ENCODE measurements at places on chromosomes 3 and 15.

GRCh38 chr3:194337965-194338753 is 13.0 kb downstream of the CPN2 start:
- DNase-seq = no peak

GRCh38 chr15:61936528-61937195 is 123.6 kb downstream of the VPS13C start:
- DNase-seq = no peak

DNA sequence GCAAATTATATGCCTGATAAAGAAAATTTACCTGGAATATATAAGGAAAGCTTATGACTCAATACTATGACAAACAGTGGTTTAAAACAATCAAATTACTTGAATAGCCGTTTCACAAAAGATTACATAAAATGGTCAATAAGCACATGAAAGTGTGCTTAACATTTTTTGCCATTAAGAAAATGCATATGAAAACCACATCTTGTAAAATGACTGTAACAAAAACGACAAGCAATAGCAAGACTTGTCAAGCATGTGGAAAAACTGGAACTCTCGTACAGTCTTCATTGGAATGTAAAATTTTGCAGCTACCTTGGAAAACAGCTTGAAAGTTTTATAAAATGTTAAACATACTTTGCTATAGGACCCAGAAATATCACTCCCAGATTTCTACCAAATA is 1110.3 kb downstream of the NAALADL2 start:
- no peak for DNase-seq

DNA sequence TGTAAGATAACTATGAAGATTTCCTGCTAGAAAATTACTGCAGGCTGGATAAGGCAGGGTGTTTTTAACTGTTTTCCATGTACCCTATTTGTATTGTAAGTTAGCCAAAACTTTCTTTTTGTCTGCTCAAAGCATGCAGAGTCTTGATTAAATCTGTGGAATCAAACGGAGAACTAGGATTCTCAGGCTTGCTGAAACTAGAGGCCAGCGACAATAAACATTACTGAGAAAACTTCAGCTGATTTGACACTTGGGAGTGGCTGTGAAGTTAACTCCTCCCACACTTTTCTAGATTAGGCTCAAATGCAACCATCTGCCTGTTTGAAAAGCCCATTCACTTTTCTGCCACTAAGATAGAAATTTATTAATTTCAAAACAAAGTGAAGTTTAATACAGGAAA is 153.2 kb upstream of the FRMD4B start:
- no peak for DNase-seq

DNA sequence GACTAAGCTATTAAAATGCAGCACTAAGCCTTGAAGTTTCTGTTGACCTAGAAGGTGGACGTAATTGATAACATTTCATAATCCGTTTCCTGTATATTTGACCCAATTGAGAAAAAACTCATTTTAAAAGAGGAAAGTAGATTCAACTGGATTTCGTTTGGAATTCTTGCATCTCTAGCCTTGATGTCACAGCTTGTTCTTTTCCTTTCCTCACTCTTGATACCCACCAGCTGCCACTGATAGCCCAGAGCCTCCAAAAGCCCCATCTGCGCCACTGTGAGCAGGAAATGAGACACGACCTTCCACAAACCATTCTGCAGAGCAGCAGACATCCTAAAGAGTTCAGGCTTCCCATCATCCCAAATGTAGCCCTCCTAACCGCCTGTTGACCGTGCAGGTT is 61.8 kb downstream of the FOXB1 start:
- DNase-seq = no peak

- DNase-seq = no peak
Measured at GRCh38 chr3:69108811-69109210, 13.6 kb downstream of the LMOD3 start.

DNA sequence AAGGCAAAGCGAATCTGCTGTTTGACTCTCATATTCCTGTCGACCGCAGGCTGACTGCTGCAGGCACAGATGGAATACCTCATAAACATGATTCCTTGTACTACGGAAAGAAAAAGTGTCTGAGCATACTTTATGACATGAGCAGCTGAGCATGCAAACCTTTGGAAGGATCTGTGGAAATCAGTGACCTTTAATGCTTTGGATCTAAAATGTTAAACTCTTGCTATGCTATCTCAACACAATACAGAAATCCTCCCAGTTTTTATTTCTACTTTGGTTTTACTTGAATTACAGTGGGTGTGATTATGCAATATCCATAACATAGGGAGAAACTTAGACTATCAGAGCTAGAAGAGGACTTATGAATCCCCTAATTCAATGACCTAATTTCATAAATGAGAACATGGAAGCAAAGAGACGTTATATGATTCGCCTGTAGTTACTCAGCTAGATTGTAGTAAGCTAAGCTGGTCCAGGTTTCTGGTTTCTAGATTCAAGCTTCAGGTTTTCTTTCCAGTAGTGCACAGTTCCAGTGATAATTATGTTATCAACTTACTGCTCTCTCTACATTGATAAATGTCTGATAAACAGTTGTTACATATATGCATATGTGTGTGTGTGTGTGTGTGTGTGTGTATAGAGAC is 127.6 kb upstream of the GBE1 start:
- DNase-seq = no peak

DNA sequence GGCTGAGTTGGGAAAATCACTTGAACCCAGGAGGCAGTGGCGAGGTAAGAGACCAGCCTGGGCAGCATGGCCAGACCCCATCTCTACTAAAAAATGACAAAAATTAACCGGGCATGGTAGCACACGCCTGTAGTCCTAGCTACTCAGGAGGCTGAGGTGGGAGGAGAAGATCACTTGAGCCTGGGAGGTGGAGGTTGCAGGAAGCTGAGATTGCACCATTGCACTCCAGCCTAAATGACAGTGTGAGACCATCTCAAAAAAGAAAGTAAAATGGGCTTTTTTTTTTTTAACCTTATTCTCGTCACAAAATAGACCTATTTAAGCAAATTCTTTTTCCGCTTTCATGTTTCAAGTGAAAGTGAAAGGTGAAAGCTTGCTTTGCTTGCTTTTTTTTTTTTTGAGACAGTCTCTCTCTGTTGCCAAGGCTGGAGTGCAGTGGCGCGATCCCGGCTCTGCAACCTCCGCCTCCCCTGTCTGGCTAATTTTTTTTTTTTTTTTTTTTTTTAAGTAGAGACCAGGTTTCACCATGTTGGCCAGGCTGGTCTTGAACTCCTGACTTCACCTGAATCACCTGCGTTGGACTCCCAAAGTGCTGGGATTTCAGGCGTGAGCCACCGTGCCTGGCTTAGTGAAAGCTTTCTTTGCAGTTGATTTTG is 3.6 kb downstream of the PDIA3 start:
- no peak for DNase-seq

DNA sequence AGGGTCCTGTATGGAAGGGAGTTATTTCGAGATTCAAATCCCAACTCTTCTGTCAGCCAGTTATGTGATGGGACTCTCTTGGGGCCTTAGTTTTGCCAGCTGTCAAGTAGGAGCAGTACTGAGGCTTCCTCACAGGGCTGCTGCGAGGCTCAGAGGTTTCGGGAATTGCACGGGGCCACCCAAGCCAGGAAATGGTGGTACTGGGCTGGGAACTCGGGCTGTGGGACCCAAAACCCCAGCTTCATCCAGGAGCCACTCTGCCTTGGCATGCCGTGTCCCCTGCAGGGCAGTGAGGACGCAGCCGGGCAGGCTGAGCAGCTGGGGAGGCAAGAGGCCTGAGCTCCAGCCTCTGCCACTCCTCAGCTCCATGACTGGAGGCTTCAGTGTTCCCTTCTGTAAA is 118.6 kb downstream of the ETFA start:
- DNase-seq = no peak

GRCh38 chr3:8529181-8529637 is 27.6 kb downstream of the LMCD1 start:
- no peak for DNase-seq

DNA sequence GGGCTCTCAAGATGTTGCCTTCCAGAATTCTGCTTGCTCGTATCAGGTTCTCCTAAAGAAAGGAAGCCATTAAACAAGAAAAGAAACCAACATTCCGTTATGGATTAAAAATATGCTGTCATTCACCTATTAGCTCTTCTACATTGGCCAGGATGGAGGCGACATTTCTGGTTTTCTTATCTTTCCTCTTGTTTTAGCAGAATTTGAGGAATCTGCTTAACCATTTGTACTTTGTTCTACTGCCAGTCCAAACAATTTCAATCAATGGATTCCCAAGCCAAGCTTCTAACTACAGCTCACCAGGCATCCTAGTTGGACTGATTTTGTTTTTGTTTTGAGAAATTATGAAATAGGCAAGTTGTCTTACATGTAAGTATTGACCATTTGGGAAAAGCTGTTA is 164.6 kb upstream of the TSC22D2 start:
- no peak for DNase-seq

DNA sequence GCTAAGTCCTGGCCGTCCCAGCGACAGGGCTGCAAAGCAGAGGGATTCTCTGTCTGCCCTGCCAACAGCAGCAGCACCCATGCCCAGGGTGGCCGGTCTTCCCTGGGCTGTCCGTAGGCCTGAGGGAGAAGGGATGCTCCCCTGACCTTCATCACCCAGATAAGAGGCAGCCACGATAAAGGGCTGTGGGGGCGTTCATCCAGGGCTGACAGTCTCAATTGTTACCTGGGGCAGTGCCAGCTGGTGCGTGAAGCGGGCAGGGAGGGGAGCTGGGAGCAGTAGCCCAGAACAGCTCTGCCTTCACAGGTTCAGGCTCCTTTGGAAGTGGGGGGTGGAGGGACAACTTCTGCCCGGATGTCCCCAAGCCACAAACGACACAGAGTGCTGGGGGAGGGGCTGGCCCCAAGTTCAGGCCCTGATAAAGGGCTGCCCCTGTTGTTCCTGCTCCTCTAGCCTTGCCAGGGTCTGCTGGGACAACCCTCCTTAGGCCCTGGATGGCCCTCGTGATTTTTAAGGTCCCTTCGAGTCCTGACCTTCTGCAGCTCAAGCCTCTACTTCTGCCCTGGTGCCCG is 94.7 kb downstream of the RAB11A start:
- DNase-seq = no peak

- DNase-seq = no peak
Measured at GRCh38 chr15:70017801-70018200, 79.9 kb downstream of the TLE3 start.

DNA sequence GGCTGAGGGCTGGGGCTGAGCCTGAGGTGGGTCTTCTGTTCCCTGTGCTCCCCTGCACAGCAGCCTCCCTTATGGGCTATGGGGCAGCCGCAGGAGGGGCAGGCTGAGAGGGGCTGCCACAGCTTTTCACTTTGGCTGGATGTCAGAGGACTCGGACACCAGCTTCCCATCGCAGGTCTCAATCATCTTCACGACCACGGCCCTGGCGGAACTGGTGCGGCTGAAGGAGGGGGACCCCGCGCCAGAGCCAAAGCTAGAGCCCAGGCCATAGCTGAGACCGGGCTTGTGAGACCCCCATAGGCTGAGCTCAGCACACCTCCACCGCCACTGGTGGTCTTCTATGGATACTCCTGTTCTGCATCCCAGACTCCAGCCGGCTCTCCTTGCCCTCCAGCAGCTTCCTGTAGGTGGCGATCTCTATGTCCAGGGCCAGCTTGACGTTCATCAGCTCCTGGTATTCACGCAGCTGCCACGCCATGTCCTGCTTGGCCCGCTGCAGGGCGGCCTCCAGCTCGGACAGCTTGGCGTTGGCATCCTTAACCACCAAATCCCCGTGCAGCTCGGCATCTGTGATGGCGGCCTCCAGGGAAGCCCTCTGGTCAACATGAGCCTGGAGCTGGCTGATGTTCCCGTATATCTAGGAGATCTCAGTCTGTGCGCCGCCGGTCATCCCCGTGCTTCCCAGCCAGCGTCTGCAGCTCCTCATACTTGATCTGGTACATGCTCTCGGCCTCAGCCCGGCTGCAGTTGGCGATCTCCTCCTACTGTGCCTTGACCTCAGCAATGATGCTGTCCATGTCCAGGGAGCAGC is 181.7 kb upstream of the SYNPR start:
- no peak for DNase-seq

GRCh38 chr3:128236657-128237056 is 83.4 kb downstream of the EEFSEC start:
- no peak for DNase-seq

DNA sequence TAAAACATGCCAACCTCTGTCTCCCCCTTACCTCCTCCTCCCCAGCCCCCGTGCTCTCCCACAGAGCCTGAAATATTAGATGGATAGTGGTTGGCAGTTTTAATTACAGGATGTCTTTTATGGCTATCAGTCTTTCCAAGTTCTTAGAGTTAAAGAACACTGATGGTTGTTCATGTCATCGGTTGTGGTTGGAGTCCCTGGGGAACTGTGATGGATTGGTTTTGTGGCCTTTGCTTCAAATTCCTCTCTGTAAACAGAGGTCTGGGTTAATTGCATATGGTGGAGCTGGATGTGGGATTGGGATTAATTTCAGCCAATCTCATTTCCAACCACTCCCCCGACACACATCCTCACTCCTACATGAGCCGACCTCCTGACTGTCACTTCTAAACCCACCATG is 164.5 kb upstream of the PROK2 start:
- no peak for DNase-seq

- DNase-seq = no peak
Measured at GRCh38 chr3:127736801-127737539, 64.2 kb downstream of the ABTB1 start.

GRCh38 chr15:70292076-70292760 is 194.5 kb upstream of the TLE3 start:
- DNase-seq = no peak

DNA sequence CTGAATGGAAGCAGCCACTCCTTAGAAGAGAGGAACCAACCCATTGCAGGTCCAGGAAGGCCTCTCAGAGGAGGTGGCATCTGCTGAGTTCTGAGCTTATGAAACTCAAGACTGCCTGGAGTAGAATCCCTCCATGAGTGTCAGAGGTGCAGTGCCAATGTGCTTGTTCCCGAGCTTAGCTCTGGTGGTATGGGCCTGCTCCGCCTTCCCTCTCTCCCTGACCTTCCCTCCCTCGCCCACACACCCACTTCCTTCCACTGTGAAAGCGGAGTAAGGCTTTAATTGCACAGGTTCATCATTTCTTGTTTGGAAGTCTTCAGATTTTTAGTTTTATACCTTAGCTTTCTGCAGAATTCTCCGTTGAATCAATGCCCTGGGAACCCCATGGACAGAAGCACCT is 208.0 kb upstream of the BHLHE40 start:
- DNase-seq = no peak

DNA sequence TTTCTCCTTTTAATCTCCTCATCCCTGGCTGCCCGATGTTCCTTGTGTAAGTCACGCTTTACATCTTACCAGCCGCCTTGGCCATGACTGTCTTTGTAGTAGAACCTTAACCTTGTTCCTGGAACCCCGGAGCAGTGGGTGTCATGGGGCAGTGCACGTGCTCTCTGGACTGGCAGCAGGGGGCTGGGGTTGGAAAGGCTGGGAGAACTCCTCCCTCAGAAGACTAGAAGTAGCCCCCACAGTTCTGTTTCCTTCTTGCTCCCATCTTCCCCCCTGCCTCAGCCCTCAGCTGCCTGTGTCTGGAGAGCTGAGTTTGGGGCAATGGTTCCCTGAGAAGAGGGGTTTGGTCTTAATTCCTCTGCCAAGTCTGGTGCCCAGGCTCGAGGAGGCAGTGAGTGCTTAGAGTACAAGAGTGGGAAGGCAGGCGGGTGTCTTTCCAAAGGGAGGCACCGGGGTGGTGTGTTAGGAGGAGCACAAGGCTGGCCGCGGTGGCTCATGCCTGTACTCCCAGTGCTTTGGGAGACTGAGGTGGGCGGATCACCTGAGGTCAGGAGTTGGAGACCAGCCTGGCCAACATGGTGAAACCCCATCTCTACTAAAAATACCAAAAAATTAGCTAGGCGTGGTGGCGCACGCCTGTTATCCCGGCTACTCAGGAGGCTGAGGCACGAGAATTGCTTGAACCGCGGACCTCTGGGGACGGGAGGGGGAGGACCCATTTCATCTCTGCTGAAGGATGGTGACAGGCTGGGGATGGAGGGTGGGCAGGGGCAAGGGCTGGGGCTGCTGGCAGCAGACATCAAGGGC is 100.4 kb downstream of the VGLL4 start:
- DNase-seq = no peak
